Neural progenitor cell (in vitro differentiated cells): ENCODE measurements at places on chromosomes 7 and 10. TPM values are rescaled to one million over a fixed set of nuclear protein-coding genes. Genes with fewer than 3 reads are reported as not detected.

DNA sequence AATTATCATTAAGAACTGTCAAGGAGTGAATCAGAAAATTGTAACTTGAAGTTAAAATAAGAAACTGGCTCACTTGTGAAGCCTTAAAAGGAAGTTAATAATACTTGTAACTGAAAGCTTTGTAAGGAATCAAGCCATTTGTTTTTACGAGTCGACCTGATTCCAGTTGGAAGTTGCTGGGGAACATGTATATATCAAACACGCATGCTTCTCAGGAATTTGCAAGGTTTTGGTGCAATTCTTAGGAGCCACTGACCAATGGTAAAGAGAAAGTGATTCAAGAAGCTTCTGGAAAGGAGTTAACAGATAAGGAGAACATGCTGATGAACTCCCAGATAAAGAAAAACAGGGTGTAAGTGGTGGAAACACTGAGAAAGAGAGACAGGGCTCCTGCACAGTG lies 56.4 kb downstream of the ETV1 start:
- DNase-seq = no peak
- H3K27ac ChIP-seq = no peak overlapping the region
- no peaks in the 10 kb centered on the region for H3K27me3 ChIP-seq
- H3K36me3 ChIP-seq = peaks cover 16% of the 10 kb centered on the region

DNA sequence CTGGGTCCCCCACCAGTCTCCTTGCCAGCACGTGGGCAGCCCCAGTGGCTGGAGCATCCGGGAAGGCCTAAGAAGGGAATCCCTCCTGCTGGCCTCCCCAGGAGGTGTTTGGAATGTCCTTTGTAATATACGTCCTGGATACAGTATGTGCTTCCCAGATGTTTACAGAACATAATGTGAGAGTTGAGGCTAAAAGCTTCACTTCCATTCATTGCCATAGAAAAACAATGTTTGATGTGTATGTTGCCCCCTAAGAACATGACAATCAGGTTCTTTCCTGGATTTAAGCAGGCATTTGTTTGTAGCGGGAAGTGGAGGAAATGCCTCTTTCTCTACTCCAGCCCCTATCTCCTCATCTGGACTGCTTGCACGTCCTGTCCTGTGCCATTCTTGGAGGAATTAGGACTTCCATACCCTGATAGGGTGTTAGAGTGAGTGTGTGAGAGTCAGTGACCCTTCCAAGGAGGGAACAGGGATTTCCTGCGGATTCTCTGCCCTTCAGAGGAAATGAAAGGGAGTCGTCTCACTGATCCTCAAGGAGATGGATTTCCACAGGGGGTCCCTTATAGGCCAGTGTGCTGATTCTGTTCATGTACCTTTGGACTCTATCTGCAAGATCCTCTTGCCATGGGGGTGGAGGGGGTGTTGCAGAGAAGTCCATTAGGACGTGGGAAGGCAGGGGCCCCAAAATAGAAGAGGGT lies 1.2 kb downstream of the IGFBP1 start:
- no peaks in the 10 kb centered on the region for H3K36me3 ChIP-seq
- no peak overlapping the region for H3K27ac ChIP-seq
- peaks cover 3% of the 10 kb centered on the region for H3K4me1 ChIP-seq
- H3K27me3 ChIP-seq = peaks cover 54% of the 10 kb centered on the region
- peak overlapping the region; percentile 50 for H3K4me3 ChIP-seq
- no peak for DNase-seq

DNA sequence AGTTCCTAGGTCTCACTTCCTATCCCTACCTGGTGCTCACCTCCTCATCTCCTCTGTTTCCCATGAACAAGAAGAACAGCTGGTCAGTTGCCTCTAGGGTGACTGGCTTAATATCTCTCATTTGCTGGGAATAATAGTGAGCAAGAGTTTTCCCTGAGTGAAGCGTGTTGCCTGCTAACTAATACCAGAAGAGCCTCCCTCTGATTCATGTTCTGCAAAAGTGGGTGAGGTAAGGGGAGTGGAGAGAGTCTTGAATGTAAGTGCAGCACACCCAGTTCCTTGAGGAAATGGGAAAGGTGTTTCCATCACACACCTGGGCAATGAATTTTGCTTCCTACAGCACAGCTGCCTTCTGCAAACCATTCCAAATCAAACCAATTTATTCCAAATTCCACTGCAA lies 29.6 kb downstream of the FZD1 start:
- no peak overlapping the region for H3K27ac ChIP-seq
- no peaks in the 10 kb centered on the region for H3K4me1 ChIP-seq
- no peaks in the 10 kb centered on the region for H3K36me3 ChIP-seq
- H3K27me3 ChIP-seq = peaks cover 4% of the 10 kb centered on the region
- H3K4me3 ChIP-seq = no peak overlapping the region

GRCh38 chr7:140358412-140359051 lies 39.8 kb downstream of the SLC37A3 start:
- no peaks in the 10 kb centered on the region for H3K4me1 ChIP-seq
- no peak overlapping the region for H3K27ac ChIP-seq
- no peak for DNase-seq

- H3K36me3 ChIP-seq = no peaks in the 10 kb centered on the region
- peaks cover 16% of the 10 kb centered on the region for H3K4me1 ChIP-seq
- H3K27me3 ChIP-seq = no peaks in the 10 kb centered on the region
- H3K27ac ChIP-seq = no peak overlapping the region
Observed at GRCh38 chr10:120614680-120615079, 157.7 kb downstream of the PLPP4 start.

GRCh38 chr10:310976-311639 lies 175.9 kb downstream of the ZMYND11 start:
- no peak overlapping the region for H3K4me3 ChIP-seq
- no peaks in the 10 kb centered on the region for H3K27me3 ChIP-seq
- no peaks in the 10 kb centered on the region for H3K36me3 ChIP-seq
- no peak overlapping the region for H3K27ac ChIP-seq

DNA sequence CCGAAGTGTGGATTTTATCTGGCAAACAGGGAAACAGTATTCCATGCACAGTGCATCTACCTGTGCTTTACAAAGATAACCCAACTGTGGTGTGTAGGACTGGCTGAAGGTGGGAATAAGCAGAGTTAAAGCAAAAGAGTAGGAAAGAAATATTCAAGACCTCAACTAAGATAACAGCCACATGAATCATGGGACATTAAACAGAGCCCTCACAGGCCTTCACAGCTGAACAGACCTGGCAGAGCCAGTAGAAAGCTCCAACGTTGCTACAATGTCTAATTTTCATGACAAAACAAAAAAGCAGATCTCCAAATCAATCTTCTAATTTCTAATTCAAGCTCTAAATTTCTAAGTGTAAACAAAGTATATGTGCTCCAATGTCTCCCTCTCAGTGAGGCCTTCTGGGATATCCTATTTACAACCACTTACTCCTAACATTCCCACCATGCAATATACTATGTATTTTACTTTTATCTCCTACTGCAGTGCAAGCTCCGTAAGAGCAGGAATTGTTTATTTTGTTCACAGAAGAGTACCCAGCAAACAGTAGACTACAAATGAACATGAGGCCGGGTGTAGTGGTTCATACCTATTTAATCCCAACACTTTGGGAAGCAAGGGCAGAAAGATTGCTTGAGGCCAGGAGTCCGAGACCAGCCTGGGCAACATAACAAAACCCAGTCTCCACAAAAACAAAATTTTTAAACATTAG lies 63.5 kb downstream of the UBE2H start:
- H3K36me3 ChIP-seq = no peaks in the 10 kb centered on the region
- H3K4me3 ChIP-seq = no peak overlapping the region
- H3K27ac ChIP-seq = peak overlapping the region; percentile 31
- H3K4me1 ChIP-seq = no peaks in the 10 kb centered on the region

SPDYE6 gene
- not detected in 2 replicates for total RNA-seq

CFTR gene
- total RNA-seq = 0.06 and 0.15 TPM in 2 replicates

CDC14C gene
- total RNA-seq = 0.15 and 0.54 TPM in 2 replicates

SLIT1 gene
- 0.74 and 0.92 TPM in 2 replicates for total RNA-seq
